ENCODE measurements at places on chromosomes 12 and 14.
A peak's percentile ranks its signal among the peaks of the same experiment; 100 is the strongest.

GRCh38 chr14:76726551-76726970 is 34.7 kb upstream of the VASH1 start:
- no peak for DNase-seq

DNA sequence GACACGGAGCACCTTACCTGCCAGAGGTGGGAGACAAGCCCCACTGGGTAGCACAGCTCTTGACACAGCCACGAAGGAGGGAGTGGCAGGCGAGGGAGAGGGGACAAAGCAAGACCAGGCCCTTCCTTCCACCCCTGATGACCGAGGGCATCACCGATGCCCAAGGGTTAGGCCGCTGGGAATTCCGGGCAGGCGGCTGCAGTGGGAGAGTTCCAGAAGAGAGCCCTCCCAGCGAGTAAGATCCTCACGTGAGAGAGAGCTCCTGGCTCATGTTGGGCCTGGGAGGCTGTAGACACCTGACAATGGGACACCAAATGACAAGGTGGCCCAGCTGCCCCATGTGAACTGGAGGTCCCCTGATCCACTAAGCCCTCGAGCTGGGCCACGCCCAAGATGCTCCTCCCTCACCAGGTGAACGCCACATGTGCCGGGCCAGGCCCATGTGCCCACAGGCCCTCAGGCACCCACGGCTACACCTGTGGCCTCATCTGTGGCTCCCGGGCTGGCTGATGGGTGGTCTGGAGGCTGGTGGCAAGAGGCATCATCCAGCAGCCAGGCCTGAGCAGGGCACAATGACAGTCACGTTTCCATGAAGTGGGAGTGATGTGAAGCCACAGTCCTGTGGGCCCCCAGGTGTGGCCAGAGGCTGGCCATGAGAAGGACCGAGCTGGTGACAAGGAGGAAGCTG is 32.1 kb upstream of the C14orf180 start:
- peak; percentile 9 for DNase-seq

DNA sequence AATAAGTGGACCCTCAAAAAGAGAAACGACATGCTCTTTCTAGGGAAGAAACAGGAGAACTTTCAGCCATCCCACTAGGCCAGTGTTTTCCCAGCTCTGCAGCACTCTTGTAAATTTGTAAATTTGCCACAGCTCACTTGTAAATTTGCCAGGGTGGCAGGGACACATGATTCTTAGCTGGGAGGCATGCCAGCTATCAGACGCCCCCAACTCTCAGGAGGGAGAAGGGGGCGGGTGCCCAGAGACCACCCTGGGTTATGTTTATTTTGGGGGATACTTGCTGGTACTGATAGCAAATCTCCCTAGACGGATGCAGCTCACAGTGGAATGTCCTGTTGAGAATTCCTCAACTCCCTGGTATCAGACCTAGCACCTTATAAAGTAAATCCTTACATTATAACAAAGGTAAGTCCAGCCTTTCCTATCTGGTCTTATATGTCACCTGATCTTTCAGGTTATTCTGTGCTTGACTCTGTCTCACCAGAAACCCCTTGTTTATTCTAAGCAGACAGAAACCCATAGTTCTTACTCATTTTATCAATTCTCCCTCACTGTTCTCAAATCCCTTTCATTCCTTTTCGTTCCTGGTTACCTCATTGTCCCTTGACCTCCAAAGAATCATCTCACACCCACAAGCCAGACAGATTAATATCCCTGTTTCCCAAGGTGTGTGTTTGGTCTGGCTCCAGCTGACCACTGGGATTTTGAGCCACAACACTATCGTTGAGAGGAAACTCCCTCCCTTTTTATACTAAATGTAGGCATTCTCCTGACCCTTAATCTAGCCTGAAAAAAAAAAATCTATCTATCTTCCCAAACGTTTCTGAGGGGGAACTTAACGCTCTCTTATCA is 69.3 kb upstream of the HMGA2 start:
- DNase-seq = no peak

GRCh38 chr12:24695103-24695502 is 253.8 kb downstream of the BCAT1 start:
- DNase-seq = no peak

DNA sequence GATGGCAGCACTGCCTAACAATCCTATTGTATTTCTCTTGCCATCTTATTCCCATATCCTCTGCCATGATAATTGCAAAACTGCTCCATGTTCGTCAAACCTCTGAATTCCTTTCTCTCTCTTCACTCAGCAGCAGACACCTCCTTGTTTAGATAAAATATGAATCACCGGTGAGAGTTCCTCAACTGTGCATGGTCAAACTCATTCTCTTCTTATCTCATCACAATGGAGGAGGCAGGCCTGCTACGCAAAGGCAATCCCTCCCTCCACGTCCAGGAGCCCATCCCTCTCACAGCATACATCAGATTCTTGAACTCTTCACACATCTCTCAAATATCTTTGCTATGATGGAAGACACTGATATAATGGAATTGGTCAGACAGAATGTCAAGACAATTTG is 90.1 kb upstream of the DAAM1 start:
- no peak for DNase-seq

DNA sequence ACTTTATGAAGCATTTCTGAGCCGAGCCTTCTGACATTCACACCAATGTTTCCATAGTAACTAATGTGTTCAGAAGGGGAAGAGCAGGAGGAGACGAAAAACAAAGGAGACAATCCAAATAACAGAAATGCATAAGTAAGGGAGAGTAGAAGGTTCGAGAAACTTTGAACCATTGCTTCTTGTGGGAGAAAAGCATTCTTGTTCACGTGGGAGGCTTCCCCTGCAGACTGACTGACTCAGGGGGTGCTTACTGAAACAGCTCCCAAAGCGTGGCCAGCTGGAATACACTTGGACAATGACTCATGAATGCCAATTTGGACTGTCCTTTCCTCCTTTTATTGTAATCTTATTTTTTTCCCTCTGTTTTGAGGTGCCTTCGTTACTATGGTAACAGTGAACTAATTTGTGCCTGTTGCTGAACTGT is 73.9 kb downstream of the NEDD1 start:
- DNase-seq = no peak

DNA sequence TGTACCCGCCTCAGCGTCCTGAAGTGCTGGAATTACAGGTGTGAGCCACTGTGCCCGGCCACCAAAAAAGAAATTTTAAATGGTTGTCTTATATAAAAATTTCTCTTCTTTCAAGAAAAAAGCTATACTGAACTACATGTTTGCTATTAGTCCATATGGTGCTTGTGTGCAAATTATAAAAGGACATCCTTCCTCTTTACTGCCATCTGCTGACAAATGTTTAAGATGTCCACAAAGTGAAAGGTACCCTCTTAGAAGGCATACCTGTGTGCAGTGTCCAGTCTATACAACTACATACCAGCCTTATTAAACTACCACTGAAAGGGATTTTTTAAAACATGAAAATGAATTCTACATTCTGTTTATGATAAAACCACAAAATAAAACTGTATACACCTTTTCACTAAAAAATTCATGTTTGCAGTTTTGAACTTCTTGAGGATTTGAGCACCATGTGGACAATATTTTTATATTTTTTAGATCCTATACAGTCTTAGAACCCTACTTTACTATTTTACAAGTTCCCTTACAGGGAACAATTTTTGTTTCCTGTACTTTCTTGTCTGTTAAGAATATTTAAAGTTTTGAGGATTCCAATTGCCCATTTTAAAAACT is 32.8 kb upstream of the TOMM20L start:
- no peak for DNase-seq

GRCh38 chr12:17286874-17287273 is 680.9 kb upstream of the LMO3 start:
- DNase-seq = no peak

DNA sequence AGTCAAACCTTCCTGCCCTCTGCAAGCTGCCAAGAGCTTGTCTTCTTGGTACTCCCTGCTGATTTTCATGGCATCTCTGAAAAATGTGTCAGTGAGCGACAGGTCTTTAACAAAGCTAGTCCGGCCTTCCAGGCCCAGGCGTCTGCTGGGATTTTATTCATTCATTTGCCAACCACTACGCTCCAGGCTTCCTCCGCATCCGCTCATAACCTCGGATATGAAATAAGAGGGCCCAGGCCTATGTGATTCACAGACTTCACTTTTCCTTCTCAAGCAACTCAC is 13.8 kb downstream of the TSPAN9 start:
- DNase-seq = no peak

DNA sequence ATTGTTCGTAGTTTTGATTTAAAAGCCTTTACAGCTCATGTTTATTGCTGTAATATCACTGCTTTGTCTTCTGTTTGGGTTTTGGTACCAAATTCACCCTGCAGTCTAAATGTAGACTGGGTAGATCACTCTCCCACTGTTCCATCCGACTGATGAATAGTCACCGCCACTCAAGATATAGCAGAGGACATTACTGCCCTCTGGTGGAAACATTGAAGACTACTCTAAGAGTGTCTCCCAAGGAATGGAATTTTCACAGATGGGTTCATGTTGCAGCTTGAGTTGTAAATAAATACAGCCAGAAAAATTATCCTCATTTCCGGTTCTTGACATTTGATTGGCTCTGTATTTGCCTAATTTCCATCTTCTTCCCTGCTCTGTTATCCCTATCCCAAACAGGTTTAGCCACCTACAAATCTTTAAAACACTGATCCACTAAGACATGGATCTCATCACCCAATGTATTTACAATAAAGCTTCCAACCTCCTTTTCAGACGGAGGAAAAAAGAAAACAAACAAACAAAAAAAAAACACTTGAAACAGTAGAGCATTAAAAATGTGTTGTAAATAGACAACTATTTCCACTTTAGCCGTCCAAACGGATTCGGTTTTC is 198.3 kb upstream of the CPNE8 start:
- DNase-seq = peak; percentile 50

GRCh38 chr12:121905746-121906145 is 12.6 kb upstream of the CFAP251 start:
- no peak for DNase-seq

Data from CD4-positive, alpha-beta T cell treated with Interleukin-4 for 1 hour (primary cell).